ENCODE measurements at places on chromosomes 2 and 18.
A peak's percentile ranks its signal among the peaks of the same experiment; 100 is the strongest.

DNA sequence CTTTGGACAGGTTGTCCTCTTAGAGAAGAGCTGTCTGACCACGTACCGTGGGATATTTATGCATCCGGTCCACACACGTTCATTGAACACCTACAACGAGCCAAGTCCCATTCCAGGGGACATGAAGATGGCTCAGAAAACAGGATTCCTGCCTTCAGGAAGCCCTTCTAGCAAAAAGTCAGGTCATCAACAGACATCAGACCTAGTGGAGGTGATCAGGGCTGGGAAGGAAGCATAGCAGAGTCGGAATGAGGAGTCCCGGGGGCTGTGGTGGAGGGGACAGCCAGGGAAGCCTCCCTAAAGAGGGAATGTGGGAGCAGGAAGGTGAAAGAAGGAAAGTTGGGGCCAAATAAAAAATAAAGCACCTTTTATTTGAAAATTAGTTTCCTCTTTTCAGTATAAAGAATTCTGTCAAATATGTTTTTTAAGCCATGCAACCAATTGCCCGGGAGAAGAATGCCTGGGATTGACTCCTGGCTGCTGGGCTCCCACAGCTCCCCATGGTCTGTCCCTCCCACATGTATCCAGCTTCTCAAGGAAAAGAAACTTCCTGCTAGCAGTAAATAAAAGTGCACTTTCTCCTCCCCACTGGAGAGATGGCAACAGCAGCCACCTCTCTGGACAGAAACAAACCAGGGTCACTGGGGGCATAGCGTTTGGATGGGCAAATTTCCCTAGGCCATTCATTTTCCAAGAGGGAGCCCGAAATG is 144.8 kb downstream of the SMAD7 start:
- DNase-seq: no peak

- DNase-seq: no peak
These were observed 6.7 kb upstream of the CHCHD5 start for GRCh38 chr2:112577756-112578155.

DNA sequence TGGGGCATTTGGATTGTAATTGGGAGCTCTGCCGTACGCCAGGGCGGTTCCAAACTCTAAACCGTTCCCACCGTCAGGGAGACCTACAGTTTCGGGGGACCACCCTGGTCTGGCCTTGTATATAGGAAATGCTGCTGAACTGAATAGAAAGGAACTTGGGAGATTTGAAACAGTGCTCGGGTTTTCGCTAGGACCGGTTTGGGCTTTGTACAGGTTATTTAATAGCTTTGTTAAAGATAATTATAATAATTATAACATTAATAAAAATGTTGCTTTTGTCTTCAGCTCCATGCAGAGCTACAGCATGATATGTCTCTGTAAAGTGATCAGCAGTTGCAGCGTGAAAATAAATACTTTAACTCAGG is 2.4 kb downstream of the SP5 start:
- no peak for DNase-seq

- no peak for DNase-seq
These were observed 421.3 kb upstream of the NXPH2 start for GRCh38 chr2:139201516-139201915.

DNA sequence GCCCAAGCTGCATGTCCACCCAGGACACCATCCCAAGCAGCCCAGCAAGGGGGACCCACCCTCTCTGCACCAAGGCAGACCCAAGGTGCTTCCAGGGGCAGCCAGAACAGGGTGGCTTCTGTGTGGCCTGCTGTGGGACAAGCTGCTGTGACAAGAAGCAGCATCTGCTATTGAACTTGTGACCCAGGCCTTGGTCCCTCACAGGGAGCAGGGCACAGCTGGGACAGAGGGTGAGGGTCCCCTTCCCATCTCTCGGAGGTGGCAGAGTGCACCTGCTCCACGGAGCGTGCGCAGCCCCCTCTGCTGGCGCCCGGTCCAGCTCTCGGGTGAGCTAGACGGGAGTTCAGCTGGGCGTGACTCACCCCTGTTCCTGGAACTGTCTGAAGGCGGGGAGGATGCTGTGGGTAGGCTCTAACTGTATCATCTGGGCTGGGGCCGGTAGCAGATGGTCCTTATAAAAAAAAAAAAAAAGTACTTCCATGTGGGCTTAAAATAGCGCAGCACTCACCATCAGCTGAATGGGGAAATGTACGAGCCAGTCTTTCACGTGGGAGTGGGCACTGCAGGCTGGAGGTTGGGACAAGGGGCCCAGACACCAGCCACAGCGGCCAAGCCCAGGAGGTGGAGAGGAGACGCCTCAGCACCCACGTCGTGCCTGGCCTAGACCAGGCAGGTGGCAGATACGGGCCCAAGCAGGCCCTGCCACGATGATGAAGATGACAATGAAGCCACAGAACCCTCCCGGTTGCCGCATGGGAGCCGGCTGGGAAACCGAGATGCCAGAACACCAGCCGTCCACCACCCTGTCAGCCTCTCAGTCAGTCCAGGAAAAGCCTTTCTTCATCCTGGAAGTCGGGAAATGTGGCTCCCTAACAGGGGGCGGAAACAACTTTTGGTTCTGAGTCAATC is 136.8 kb upstream of the ID2 start:
- DNase-seq: peak; percentile 58

DNA sequence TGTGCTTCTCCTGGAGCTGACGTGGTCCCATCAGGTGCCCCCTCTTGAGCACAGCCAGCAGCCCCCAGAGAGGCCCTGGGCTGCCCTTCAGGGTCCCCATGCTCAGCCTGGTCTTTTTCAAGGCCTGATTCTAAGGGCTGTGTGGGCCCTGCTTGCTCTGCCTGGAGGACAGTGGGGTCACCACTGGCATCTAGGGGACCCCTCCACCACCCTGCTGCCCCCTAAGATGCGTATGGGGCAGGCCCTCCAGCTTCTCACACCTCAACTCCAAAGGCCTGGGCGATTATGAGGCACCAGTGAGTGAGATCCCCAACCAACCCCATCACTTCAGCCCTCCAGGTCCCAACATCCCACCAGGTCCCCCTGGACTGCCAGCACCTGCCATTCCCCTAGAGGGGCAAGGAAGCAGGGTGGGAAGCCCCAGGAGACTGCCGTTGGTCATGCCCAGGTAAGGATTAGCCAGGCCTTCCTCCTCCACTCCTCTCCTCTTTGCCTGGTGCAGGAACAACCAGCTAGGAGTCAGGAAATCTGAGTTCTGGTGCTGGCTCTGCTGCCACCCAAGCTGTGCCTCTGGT is 114.4 kb downstream of the SMAD7 start:
- no peak for DNase-seq

GRCh38 chr2:122988395-122989221 is 1036.5 kb upstream of the CNTNAP5 start:
- no peak for DNase-seq

- DNase-seq: no peak
These were observed 119.1 kb upstream of the SPRED2 start for GRCh38 chr2:65551528-65551927.

GRCh38 chr2:177334940-177335543 is 57.5 kb upstream of the AGPS start:
- DNase-seq: no peak

DNA sequence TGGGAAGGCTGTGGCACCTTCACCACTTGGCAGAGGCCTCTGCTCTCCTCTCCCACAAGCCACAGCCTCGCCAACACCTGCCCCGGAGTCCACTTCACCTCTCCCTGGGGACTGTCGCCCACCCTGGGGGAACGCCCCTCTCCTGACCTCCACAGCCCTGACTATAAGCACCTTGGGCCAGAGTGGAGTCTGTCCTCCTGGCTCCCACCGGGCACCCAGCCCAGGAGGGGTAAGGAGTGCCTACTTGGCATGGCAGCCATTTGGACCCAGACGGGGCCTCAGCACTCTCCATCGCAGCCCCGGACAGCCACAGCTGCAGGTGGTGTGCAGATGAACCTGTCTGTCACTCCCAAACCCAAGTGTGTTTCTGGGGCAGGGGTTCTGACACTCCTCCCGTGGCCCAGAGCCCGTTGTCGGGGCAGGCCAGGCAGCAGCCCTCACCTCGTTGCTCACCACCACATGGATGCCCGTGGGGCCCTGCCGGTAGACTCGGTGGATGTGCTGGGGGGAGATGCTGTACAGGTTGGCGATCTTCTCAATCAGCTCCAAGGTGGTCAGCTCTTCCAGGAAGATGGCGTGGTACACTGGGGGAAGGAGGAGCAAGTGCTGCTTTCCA is 53.5 kb downstream of the TFCP2L1 start:
- DNase-seq: no peak

GRCh38 chr2:128320906-128321771 is 2.5 kb upstream of the HS6ST1 start:
- DNase-seq: no peak

GRCh38 chr2:161484061-161484460 is 68.0 kb downstream of the TBR1 start:
- no peak for DNase-seq

- DNase-seq: no peak
These were observed 250.0 kb downstream of the TCF4 start for GRCh38 chr18:55337908-55338521.

DNA sequence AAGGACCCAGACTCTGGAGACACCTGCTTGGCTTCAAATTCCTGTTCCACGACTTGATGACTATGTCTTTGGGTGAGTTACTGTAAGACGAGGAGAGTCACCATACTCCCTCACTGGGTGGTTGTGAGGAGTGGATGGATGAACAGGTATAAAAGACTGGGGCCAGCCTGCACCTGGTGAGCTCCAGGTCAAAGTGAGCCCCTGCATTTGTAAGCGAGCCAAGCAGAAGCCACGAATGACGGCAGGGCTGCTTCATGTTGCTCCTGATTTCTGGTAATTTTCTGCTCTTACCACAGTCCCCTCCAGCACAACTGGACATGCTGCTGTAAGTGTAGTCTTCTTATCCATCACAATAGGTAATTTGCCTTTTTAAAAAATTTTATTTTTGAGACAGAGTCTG is 86.6 kb downstream of the POLR1A start:
- DNase-seq: no peak

DNA sequence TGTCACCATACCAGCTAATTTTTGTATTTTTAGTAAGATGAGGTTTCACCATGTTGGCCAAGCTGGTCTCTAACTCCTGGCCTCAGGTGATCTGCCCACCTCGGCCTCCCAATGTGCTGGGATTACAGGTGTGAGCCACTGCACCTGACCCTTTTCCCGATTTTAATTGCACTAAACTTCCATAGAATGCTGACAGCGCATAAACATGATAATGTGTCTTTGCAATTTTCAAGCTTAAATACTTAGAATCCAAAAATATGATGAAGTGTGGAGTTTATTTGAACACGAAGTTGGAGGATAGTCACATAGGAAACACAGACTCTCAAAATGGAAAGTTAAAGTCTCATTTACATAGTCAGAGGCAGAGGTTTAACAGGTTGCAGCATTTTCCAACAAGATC is 138.6 kb downstream of the TPO start:
- DNase-seq: no peak

GRCh38 chr18:60372596-60372995 is at the start of gene MC4R:
TSS of gene MC4R (minus strand) at chr18:60372775. CDS start at chr18:60372349, 426 bp downstream.
- DNase-seq: peak; percentile 67

DNA sequence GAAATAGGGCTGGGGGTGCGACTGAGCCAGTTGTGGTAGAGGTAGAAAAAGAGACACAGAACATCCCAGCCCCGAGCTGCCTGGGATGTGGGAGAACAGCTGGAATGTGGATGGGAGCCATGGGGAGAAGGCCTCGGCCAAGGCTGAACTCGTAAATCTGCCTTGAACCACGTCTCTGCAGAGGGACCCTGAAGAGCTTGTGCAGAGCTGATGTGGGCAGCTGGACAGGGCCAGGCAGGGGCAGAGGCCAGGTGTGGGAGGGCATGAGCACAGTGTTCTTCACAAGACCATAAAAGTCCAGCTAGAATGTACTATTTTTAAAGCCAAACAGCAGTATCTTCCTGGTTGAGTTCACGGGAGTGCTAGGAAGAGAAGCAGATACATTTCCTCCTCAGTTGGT is 5.7 kb downstream of the TCF23 start:
- DNase-seq: no peak

DNA sequence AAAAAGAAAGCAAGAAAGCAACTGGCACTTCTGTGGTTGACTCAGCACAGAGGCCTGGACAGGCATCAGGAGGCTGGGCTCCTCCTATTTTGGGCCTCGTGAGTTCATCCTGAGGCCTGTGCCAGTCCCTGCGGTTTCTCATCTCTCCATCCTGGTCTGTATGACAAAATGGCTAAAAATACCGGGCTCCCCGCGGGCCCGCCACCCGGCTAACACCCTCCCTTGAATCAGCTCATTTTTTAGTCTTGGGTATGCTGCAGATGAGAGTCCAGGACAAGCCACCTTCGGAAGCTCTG is 62.3 kb upstream of the YWHAQ start:
- DNase-seq: no peak
